ENCODE measurements at places on chromosomes 6 and 20.

DNA sequence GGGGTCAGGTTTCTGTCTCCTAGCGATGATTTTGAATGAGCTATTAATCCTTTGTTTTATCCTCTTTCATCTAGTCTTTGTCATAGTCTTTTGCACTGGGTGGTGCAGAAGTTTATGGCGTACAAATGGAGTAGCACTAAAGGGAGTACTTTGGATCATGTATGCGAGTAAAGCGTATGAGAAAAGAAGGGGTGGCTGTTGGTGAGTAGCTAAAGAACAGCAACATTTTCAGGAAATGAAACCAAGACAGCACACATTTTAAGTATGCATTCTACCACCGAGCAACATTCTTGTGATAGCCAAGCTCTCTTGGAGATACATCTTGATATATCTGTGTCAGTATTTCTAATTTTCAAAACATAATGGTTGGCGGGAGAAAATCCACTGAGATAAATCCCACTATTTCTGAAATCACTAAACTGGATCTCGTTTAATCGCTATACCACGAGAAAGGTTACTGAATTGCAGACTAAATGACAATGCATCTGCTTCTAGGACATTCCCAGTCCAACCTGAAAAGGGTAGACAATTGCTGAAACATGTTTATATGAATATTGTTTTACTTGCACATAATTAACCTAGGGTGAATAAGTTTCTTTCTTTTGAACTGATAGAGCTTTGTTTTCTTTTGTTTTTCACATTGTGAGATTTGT lies 196.1 kb downstream of the TRIM27 start:
- no peak for DNase-seq

GRCh38 chr20:3964719-3965118 lies 50.6 kb downstream of the RNF24 start:
- no peak for DNase-seq

DNA sequence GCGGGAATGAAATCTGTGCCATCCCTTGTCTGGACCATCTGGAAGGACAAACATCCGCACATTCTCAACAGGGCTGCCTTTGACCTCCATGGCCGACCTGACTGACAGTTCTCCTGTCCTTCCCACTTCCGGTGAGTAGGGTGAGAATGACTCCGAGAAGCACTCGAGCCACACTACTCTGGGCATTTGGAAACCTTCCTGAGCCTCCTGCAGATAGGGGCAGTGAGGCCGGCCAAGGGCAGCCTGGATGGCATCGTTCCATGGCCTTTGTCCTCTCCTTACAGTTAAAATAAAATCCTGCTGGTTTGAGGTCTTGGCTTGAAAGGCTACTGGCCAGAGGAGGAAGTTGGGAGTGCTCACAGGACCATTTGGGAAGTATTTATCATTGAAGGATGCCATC lies 70.9 kb upstream of the QKI start:
- DNase-seq = no peak

DNA sequence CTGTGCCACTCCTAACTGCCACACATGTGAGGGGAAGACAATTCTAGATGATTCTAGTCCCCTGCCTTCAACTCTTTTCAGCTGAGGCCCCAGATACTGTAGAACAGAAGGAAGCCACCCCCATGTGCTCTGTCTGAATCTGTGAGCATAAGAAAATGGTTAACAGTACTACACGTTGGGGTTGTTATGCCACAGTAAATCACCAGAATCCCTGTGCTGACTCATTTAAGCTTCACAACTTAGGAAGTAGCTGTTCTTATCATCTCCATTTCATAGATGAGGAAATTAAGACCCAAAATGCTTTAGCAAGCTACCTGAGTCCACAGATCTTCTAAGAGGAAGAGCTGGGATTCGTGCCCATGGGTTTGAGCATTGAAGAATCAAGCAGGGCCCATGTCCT lies 27.4 kb upstream of the SCRT2 start:
- no peak for DNase-seq

- no peak for DNase-seq
Observed at GRCh38 chr6:20013066-20013861, 176.1 kb downstream of the ID4 start.

- DNase-seq = peak; percentile 18
Observed at GRCh38 chr20:58463256-58463655, 51.9 kb downstream of the APCDD1L start.

- DNase-seq = no peak
Observed at GRCh38 chr6:150622941-150623874, 23.5 kb downstream of the PLEKHG1 start.

DNA sequence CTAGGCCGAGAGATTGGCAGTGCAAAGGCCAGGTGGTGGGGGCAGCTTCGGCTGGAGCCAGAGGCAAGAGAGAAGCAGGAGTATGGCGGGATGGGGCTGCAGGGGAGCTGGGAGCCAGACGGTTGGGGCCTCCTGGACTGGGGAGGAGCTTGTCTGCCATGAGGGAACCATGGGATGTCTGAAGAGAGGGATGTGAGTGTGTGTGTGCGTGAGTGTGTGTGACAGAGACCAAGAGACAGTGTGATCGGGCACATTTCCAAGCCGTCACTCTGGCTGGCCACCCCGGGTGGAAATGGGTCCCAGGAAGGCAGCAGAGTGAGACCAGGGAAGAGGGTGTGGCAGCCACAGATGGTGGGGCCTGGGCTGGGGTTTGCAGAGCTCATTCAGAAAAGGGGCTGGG lies 13.8 kb downstream of the PHACTR3 start:
- DNase-seq = no peak

DNA sequence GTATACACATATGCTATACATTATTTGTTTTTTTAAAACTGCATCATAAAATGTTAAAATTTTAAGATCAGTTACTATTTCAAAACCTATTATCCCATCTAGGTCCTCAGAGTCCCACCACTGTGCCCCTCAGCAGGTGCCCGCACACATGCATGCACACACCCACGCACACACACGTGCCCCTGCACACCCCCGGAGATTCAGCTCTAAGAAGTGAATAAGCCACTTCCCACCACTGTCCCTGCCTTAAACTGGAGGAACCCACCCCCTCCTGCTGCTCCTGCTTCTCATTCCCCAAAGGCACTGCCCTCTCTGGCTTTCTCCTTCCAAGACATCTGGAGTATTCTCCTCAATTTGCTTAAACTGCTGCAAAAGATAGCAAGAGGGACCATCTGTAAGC lies 5.4 kb upstream of the FAM210B start:
- DNase-seq = no peak

DNA sequence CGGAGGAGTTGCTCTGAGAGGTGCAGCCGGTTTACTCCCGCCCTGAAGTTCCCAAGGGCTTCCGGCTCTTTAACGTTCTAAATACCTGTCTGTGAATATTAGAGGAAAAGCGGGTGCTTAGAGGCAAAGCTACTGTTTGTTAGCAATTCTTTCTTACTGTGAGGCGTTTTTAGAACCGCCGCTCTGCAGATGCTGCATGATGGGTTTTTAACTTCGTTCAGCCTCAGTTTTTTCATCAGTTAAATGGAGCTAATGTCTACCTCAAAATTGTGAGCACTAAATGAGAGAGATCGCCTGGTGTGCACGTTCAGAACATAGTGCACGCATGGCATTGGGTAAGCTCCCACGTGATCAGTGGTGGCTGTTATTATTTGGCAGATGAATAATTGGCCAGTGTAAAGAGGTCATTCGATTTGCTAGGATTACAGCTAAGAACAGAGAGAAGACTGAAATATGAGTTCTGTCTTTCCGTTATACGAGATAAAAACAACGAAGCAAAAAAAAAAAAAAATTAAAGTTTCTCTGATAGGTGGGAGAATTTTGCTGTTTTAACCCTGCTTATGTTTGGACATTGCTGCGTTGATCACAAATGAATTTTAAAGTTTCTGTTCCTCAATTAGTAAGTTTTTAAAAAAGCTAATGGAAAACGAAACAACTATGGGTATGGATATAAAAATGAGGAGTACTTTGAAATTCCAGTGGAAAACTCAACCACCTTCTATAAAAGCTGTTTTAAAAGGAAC lies 660 bp upstream of the TFB1M start:
- peak; percentile 88 for DNase-seq

GRCh38 chr20:33667245-33667675 lies 517 bp downstream of the ACTL10 start:
- DNase-seq = no peak

DNA sequence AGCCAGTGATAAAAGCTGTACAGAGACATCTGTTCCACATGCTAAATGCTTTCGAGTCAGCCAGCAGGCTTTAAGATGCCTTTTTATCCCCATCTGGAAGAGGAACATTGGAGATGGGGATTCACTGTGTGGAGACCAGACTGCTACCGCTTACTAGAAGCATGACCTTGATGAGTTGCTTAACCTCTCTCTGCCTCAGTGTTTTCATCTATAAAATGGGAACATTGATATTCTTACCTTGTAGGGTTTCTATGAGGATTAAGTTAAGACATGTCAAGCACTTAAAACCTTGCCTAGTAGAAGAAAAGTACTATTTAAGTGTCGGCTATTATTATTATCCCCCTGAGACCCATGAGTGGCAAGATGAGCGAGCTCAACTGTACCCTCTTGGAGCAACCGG lies 165.3 kb upstream of the SNX9 start:
- DNase-seq = no peak

- DNase-seq = no peak
Observed at GRCh38 chr6:75752365-75752764, 3.3 kb downstream of the MYO6 start.

DNA sequence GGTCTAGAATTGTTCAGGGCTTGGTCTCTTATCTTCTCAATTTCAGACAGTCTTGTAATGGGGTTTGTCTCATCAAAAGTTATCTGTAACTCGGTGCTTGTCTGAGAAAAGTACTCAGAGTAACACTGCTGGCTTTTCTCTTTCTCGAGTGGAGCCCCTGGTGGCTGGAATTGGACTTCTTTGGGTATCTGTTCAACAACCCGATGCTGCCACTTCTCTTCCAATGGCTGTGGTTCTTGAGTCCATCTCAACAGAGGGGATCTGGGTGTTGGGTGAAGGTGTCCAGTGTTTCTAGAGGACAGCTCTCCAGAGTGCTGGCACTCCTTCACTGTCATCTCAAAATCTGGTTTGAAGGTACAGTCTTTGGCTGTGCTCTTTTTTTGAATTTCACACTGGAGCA lies 24.6 kb downstream of the DST start:
- no peak for DNase-seq

DNA sequence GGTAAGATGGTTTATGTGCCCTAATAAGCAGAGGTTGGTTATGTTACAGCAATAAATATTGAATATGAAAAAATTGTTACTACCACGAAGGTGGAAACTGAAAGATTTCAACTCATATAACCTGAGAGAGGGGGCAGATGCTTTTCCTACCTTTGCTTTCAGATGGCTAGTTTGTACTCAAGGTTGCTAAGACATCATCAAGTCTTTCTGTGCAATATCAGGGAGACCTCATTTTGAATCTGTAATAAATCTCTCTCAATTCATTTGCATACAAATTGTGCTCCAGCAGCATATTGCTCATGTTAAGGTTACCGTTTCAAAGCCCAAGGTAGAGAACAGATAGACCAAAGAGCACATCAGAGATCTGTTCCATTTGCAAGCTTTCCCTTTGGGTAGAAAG lies 220.4 kb downstream of the KHDC1L start:
- DNase-seq = no peak

- no peak for DNase-seq
Observed at GRCh38 chr6:117270843-117271507, 5.6 kb downstream of the VGLL2 start.

GRCh38 chr6:129292836-129293235 lies 409.9 kb downstream of the LAMA2 start:
- no peak for DNase-seq

DNA sequence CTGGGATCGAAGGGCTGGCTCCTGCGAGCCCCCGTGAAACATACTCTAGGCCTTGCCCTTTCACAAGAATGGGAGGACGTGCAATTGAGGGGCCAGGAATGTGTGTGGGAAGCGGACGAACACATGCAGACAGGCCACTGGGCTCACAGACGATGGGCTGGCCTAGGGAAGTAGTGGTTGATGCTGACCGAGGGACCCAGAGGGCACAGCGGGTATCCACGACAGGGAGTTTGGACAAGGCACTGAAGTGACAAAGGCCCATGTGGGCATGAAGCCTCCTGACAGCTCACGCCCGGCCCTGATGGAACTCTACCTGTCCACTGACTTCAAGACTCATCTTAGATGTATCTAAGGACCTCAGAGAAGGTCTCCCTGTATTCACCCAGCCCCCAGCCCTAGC lies 52.2 kb downstream of the MYH7B start:
- no peak for DNase-seq

DNA sequence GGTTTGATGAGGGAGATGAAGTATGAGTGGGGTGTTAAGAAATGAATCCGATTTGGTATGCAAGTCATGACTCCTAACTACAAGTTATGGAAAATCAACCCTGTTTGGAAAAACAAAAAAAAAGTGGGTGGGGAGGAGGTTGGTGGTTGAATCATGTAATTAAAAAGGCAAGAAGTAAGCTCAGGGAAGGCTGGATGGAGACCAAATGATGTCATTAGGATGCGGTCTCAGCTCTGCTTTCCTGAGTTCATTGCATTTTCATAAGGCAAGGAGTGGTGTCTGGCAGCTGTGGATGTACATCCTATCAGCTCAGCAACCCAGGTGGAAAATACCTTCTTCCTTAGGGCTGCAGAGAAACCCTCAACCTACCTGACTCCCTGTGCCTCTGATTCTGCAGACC lies 60.4 kb upstream of the AKAP12 start:
- peak; percentile 86 for DNase-seq

- no peak for DNase-seq
Observed at GRCh38 chr6:154782193-154782592, 49.0 kb downstream of the SCAF8 start.

DNA sequence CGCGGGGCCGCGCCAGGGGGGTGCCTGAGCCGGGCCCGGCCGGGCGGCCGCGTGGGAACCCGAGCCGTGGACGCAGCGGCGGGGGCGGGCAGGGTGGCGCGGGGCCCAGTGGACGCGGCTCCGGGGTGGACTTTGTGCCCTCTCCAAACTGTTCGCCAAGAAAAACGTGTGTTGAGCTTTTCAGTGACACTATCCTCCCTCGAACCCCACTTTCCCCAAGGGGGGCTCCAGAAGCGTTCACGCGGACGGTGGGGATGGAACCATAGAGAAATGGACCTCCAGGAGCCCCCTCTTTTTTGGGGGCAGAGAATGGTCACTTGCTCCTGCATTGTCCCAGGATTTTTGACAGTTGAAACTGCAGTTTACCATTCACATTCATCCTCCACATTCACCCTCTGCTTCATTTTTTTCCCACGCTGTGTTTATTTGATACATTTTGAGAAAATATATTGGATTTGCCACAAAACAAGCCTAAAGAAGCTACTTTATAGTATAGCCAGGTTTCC lies 2.9 kb upstream of the HIVEP1 start:
- no peak for DNase-seq

GRCh38 chr6:17907406-17908229 lies 79.8 kb downstream of the KIF13A start:
- peak; percentile 98 for DNase-seq

- DNase-seq = no peak
Observed at GRCh38 chr20:41155261-41155660, 17.9 kb downstream of the PLCG1 start.

DNA sequence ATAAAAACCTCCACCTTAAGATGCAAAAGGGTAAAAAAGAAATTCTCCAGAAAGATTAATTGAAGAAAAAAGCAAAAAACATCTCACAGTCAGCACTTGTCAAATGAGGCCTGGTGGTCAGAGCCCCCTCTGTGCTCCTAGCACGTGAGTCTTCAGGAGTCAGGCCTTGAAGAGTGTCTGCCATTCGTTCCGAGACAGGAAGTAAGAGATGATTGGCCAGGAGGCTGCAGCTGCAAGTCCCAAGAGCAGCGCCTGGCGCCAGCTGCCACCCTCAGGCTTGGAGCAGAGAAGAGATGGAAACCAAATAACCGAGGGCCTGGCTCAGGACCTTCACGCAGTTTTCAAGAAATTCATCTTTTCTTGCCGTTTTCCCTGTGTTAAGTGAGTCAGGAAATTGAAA lies 65.0 kb downstream of the FAM120B start:
- DNase-seq = no peak

GRCh38 chr6:169935348-169935718 lies 183.9 kb downstream of the ERMARD start:
- DNase-seq = no peak
